Naive B cell (primary cell): ENCODE measurements at places on chromosomes 1 and 21. TPM values are rescaled to one million over a fixed set of nuclear protein-coding genes. Genes with fewer than 3 reads are reported as not detected.

DNA sequence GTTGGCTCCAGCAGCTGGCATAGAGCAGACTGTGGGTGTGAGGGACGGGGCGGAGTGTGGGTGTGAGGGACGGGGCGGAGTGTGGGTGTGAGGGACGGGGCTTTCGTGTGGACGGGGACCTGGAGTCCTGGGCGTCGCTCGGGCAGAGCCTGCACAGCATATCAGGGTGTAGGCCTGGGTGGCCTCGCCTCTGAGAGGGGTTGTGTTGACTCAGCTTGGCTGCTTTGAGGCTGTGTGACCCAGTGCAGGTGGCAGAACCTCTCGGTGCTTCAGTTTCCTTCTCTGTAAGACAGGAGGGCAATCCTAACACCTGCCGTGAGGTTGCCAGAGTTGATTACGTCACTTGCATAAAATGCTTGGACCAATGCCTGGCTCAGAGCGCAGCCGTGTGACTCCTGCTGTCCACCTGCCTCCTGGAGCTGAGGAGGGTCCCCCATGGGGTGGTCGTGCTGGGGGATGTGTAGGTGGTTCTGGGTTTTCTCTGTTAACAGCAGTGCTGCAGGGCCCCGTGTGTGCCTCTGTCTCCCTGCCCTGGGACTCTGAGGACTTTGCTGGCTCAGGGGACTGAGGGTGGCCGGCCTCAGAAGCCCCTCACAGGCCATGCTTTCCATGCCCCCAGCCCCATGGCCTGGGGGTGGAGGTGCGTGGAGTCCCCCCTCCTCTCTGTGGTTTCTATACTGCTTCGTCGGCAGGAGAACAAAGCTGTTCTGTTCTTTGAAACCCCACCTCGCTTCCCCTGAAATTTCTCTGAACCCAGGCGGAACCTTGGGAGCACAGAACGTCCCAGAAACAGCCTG is 15.4 kb downstream of the PDXK start:
- no peak for DNase-seq
- no peaks in the 10 kb centered on the region for H3K27me3 ChIP-seq
- no peaks in the 10 kb centered on the region for H3K36me3 ChIP-seq
- peak overlapping the region; percentile 32 for H3K4me3 ChIP-seq
- peaks cover 22% of the 10 kb centered on the region for H3K4me1 ChIP-seq
- no peak overlapping the region for H3K27ac ChIP-seq

- no peak overlapping the region for H3K4me3 ChIP-seq
- no peaks in the 10 kb centered on the region for H3K27me3 ChIP-seq
- no peak overlapping the region for H3K27ac ChIP-seq
- no peaks in the 10 kb centered on the region for H3K36me3 ChIP-seq
- peaks cover 4% of the 10 kb centered on the region for H3K4me1 ChIP-seq
- DNase-seq = no peak
Observed at GRCh38 chr1:244826712-244827111, 8.7 kb upstream of the COX20 start.

- H3K4me3 ChIP-seq = no peak overlapping the region
- H3K27me3 ChIP-seq = no peaks in the 10 kb centered on the region
- no peak for DNase-seq
- peak overlapping the region; percentile 70 for H3K27ac ChIP-seq
- peaks cover 20% of the 10 kb centered on the region for H3K4me1 ChIP-seq
Observed at GRCh38 chr21:43369124-43369523, 57.8 kb downstream of the SIK1 start.

DNA sequence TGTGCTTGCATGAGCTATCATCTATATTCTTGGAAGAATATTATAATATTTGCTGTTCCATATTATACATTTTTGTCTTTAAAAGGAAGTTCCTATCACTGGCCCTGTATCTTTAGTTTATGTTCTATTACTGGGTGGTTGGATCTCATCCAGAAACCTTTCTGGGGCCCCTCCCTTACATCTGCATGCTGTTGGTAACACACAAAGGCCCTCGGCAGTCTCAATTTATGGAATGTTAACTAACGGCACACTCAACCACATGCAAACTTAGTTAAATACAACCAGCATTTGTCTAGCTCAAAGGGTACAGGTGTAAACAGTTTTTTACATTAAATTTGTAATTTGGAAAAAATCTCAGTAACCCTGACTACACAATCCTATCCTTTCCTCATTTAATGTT is 9.7 kb upstream of the HYI start:
- H3K27me3 ChIP-seq = peaks cover 18% of the 10 kb centered on the region
- H3K36me3 ChIP-seq = no peaks in the 10 kb centered on the region
- DNase-seq = no peak
- H3K27ac ChIP-seq = no peak overlapping the region
- H3K4me3 ChIP-seq = no peak overlapping the region

DNA sequence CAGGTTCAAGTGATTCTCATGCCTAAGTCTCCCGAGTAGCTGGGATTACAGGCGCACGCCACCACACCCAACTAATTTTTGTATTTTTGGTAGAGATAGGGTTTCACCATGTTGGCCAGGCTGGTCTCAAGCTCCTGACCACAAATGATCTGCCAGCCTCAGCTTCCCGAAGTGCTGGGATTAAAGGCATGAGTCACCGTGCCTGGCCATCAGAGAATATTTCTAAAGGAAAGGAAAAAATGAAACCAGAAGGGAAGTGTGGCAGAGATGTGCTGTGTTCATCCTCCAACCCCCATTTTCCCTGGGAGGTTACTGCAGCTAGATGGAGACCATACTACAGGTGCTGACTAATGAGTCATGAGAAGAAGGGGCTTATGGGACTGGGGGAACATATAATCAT is 964.1 kb downstream of the TTLL7 start:
- H3K27me3 ChIP-seq = no peaks in the 10 kb centered on the region
- no peaks in the 10 kb centered on the region for H3K4me1 ChIP-seq
- no peak for DNase-seq
- no peak overlapping the region for H3K4me3 ChIP-seq

- no peak overlapping the region for H3K4me3 ChIP-seq
- no peak for DNase-seq
- no peak overlapping the region for H3K27ac ChIP-seq
- H3K36me3 ChIP-seq = no peaks in the 10 kb centered on the region
- no peaks in the 10 kb centered on the region for H3K27me3 ChIP-seq
Observed at GRCh38 chr1:94609619-94610018, 68.1 kb upstream of the F3 start.

DNA sequence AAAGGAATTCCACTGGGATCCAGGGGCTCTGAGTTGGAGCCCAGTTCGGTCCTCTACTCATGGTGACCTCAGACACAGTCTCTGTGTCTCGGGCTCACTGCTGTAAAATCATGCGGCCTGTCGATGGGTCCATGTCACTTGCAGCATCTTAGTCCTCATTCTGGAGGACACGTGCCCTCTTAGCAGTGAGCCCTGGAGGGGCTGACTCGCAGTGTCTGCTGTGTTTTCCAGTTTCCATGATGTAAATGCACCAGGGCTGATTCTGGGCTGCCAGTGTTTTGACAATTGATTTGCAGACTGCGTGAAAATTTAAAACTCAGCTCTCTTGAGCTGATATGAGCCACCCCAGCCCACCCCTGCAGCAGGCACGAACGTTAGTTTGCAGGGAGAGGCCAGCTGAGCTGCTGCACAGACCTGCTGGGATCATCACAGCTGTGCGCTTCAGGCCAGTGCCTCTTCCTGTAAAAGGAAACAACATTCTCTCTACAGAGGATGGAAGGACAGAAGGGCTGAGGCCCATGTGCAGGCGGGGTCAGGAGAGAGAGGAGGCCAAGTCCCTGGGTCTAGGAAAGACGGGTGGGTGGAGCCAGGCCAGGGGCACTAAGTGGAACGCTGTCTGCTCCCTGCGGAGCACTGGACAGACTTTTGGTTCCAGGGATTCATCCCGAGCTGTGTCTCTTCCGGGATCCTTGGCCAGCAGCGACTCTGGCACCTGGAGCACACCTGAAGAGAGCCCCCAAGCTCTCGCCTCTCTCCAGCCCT is 42.6 kb downstream of the RSPH1 start:
- no peak overlapping the region for H3K4me3 ChIP-seq
- peaks cover 5% of the 10 kb centered on the region for H3K4me1 ChIP-seq
- no peak overlapping the region for H3K27ac ChIP-seq
- no peak for DNase-seq
- no peaks in the 10 kb centered on the region for H3K36me3 ChIP-seq
- H3K27me3 ChIP-seq = peaks cover 1% of the 10 kb centered on the region

DNA sequence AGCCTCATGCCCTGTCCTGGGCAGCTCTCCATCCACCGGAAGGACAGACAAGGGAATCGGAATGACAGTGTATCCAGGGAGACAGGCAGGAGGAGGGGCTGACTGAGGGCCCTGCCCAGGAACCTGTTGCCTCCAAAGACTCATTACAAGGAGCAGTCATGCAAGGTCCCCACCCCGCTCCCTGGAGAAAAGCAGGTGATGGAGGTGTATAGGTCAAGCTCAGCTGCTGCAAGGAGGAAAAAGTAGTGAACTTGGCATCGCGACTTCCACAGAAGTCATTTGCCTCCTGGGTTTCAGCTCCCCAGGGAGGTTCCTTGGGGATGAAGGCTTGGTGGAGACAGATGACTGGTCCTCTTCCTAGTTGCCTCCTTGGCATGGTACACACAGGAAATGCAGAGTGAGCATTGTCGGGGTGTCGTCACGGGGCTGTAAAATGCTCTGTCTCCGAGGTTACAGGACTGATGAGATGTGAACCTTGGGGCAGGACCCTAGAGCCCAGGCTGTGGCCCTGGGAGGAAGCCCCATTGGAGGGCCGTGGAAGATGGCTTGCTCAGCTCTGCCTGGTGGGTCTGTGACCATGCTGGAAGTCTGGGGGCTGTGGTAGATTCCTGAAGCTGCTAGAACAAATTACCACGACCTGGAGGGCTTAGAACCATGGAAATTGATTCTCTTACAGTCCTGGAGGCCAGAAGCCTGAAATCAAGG is 219.6 kb upstream of the C1orf174 start:
- peaks cover 2% of the 10 kb centered on the region for H3K36me3 ChIP-seq
- no peak for DNase-seq
- H3K4me1 ChIP-seq = peaks cover 3% of the 10 kb centered on the region
- H3K4me3 ChIP-seq = no peak overlapping the region

GRCh38 chr1:19393046-19393445 is 80.9 kb downstream of the SLC66A1 start:
- peak overlapping the region; percentile 93 for H3K27ac ChIP-seq
- peaks cover 76% of the 10 kb centered on the region for H3K4me1 ChIP-seq
- no peaks in the 10 kb centered on the region for H3K27me3 ChIP-seq
- H3K4me3 ChIP-seq = peak overlapping the region; percentile 47

- DNase-seq = no peak
- H3K4me3 ChIP-seq = no peak overlapping the region
- peaks cover 18% of the 10 kb centered on the region for H3K36me3 ChIP-seq
- H3K27me3 ChIP-seq = no peaks in the 10 kb centered on the region
- peaks cover 28% of the 10 kb centered on the region for H3K4me1 ChIP-seq
- H3K27ac ChIP-seq = no peak overlapping the region
Observed at GRCh38 chr1:101004670-101005069, 20.9 kb downstream of the DPH5 start.

DNA sequence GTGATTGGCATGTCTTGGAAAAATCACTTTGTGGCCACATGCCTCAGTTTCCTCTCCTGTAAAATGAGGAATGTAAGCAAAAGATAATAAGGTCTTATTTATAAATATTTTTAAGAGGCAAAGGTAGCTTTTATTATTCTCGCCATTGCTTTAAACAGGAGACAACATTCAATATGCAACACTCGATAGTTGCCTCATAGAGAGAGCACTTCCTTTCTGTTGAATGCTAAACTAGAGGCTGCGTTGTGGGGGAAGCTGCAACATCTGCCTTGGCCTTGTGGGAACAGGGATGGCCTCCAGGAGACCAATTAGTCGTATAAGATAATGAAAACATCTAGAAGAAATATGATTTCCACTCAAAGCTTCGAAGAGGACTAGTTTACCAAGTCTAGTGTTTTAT is 3.5 kb downstream of the OSCP1 start:
- H3K36me3 ChIP-seq = no peaks in the 10 kb centered on the region
- peak overlapping the region; percentile 32 for H3K27ac ChIP-seq
- H3K4me3 ChIP-seq = no peak overlapping the region
- peaks cover 19% of the 10 kb centered on the region for H3K4me1 ChIP-seq

GRCh38 chr1:58767143-58767542 is 16.7 kb downstream of the JUN start:
- peaks cover 12% of the 10 kb centered on the region for H3K27me3 ChIP-seq
- no peaks in the 10 kb centered on the region for H3K4me1 ChIP-seq
- no peak for DNase-seq

- no peak overlapping the region for H3K27ac ChIP-seq
- DNase-seq = no peak
- H3K4me1 ChIP-seq = peaks cover 14% of the 10 kb centered on the region
- peaks cover 60% of the 10 kb centered on the region for H3K36me3 ChIP-seq
Observed at GRCh38 chr1:12387641-12388040, 157.8 kb downstream of the VPS13D start.

- no peak overlapping the region for H3K27ac ChIP-seq
- peaks cover 20% of the 10 kb centered on the region for H3K27me3 ChIP-seq
- no peak overlapping the region for H3K4me3 ChIP-seq
- peaks cover 10% of the 10 kb centered on the region for H3K4me1 ChIP-seq
Observed at GRCh38 chr1:25195835-25196234, 36.5 kb downstream of the SYF2 start.

GRCh38 chr1:93114391-93114790 is 35.3 kb downstream of the MTF2 start:
- no peaks in the 10 kb centered on the region for H3K27me3 ChIP-seq
- peaks cover 11% of the 10 kb centered on the region for H3K4me1 ChIP-seq
- peaks cover 14% of the 10 kb centered on the region for H3K36me3 ChIP-seq
- no peak overlapping the region for H3K4me3 ChIP-seq
- H3K27ac ChIP-seq = no peak overlapping the region

GRCh38 chr1:69697340-69697739 is 129.6 kb downstream of the LRRC7 start:
- H3K27me3 ChIP-seq = no peaks in the 10 kb centered on the region
- no peak overlapping the region for H3K4me3 ChIP-seq
- H3K4me1 ChIP-seq = no peaks in the 10 kb centered on the region
- H3K36me3 ChIP-seq = no peaks in the 10 kb centered on the region
- H3K27ac ChIP-seq = no peak overlapping the region

DNA sequence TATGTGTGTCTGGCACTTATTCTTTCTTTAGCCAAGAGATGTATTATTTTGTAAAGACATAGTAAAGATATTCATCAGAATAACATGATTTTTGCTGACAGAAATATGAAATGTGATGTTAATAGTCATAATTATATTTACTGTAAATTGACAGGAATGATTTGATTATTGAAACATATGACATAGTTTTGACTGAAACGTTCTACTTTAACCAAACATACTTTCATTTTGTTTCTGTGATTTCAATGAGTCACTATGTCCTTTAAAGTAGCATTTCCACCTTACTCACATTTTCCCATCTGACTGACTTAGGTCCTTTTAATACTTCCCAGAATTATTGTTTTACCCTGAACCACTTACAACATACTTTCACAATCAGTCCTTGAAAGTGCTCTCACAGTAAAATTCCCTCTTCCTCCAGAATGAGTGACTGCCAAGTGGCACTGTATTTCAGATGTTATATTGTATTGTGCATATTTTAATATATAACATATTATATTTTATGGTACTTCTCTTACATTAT is 437.9 kb downstream of the NCAM2 start:
- H3K27ac ChIP-seq = no peak overlapping the region
- H3K4me3 ChIP-seq = no peak overlapping the region
- no peaks in the 10 kb centered on the region for H3K36me3 ChIP-seq
- H3K27me3 ChIP-seq = no peaks in the 10 kb centered on the region
- H3K4me1 ChIP-seq = no peaks in the 10 kb centered on the region
- no peak for DNase-seq

Gene RIMKLA
- polyA plus RNA-seq = not detected

Gene CACNA1E
- polyA plus RNA-seq = not detected

Gene RAVER2
- polyA plus RNA-seq = not detected

Gene AKIRIN1
- 89.7 TPM for polyA plus RNA-seq

Gene AMY1C
- polyA plus RNA-seq = not detected

Gene NPHS2
- not detected for polyA plus RNA-seq

Gene GJC2
- not detected for polyA plus RNA-seq

Gene PLD5
- 1.1 TPM for polyA plus RNA-seq
